ENCODE measurements at places on chromosomes 7 and 10.

GRCh38 chr7:88090671-88091070 lies 129.2 kb downstream of the SRI start:
- no peak for DNase-seq

DNA sequence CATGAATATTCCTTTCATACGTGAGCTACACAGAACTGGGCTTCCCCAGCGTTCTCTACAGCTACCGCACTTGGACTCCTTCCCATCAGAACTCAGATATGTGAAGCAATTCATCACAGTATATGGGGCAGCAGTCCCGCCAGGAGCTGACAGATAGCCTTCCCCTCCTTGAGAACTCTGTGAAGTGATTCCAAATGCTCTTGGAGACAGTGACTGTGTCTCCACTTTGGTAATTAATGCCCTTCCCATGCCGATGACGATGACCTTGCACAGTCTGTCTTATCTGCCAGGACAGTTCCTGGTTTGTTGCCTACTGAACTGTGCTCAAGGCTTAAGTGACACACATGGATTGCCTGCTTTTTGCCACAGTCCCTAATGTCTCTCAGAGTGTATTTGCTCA lies 75.0 kb upstream of the AFAP1L2 start:
- no peak for DNase-seq

GRCh38 chr7:70091362-70091761 lies 493.1 kb downstream of the AUTS2 start:
- no peak for DNase-seq

DNA sequence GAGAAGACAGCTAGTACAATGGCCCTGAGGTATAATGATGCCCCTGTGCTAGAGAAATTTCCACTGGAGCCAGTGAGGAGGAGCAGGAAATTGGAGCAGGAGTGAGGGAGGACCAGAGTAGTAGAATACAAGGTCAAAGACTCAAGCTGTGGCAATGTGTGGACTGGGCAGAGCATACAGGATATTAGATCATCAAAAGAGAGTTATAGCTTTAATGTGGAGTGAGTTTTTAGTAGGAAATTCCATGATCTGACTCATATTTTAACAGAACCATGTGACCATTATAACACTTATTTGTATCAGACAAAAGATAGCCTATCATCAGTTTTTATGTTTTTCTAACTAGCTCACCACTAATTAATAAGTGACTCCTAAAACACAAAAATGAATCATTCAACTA lies 154.1 kb downstream of the DGKB start:
- DNase-seq = no peak

DNA sequence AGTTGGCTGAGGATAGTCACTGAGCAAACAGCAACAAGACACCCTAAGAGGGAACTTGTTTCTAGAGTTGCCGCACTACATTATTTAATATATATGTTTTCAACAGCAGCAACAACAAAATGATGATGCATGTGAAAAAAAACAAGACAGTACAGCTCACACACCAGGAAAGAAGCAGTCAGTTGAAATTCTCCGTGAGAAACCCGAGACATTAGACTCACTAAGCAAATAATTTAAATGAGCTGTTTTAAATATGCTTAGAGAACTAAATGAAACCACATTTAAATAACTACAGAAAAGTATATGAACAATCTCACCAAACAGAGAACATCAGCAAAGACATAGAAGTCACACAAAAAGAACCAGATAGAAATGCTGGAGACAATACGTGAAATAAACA lies 426.3 kb upstream of the PFKP start:
- DNase-seq = no peak

GRCh38 chr7:34832020-34832419 lies 174.0 kb downstream of the NPSR1 start:
- no peak for DNase-seq
